ENCODE measurements at places on chromosomes 1 and 21.

DNA sequence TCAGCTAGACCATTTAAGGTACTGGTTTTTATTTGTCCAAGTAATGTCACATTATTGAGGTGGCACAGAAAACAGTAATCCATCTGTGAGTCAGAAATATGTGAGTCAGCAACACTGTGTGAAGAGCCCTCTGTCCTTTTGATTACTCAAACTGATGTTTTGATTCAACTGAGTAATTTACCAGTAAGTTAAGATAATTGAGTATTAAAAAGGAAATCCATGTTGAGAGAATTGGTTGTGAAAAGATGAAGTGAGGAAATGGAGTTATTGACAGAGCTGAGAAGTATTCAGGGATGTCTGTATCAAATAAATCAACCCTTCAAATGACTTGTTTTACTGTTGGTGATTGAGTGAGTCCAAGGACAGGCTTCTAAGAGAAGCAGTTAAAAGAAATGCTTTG lies 302.7 kb upstream of the SGIP1 start:
- DNase-seq, result no peak

DNA sequence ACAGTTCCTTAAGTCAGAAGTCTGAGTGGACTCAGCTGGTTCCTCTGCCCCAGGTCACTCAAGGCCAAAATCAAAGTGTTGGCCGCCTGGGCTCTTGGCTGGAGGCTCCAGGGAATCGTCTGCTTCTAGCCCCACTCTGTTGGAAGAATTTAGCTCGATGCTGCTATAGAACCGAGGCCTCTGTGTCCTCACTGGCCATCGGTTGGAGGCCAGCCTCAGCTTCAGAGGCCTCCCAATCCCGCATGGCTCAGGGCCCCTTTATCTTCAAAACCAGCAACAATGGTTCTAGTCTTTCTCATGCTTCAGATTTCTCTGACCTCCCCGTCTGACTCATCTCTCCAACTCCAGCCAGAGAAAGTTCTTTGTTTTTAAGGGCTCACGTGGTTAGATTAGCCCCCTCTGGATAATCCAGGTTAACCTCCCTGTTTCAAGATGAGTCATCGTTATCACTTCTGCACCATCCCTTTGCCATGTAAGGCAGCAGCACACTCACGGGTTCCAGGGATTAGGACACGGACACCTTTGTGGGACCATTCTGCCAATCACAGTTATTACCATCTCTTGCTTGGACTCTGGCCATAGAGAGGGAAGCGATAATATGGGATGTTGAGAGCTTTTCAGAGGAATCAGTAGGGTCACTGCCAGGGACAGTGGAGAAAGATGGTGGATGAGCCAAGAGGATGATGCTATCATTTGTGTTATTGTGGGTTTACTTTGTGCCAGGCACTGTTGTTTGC lies 13.6 kb downstream of the FHAD1 start:
- no peak for DNase-seq

- no peak for DNase-seq
Measured at GRCh38 chr1:230068952-230069684, 2.1 kb downstream of the GALNT2 start.

GRCh38 chr1:180171691-180172090 lies 17.0 kb downstream of the QSOX1 start:
- DNase-seq, result no peak

DNA sequence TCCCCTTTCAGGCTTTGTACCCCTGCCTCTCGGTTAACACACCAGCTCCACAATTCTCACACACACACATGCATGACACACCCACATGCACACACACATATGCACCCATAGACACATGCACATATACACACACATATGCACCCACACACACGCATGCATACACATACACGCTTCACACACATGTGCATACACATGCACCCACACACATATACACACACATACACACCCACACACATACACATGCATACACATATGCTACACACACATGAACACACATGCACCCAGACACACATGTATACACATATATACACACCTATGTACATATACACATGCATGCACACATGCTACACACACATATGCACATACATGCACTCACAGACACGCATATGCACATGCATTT lies 61.7 kb upstream of the SLC25A33 start:
- DNase-seq, result no peak

DNA sequence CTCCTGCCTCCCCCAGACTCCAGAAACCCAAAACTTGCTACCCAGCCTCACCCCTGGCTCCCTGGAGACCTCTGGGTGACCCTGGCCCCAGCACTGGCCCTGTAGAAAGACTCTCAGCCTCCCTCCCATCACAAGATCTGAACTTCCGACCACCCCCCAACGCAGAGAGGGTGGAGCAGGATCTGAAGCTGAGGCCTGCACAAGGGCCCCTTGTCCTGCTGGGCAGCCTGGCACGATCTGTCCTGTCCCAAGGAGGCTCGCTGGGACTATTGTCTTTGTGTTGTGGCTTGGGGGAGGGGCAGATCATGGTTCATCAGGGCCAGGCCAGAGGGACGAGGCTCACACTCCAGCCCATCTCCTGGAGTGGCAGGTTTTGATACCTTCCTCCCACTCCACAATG lies 20.0 kb downstream of the PHLDA3 start:
- DNase-seq, result no peak

- no peak for DNase-seq
Measured at GRCh38 chr1:159949123-159949522, 3.7 kb upstream of the IGSF9 start.

DNA sequence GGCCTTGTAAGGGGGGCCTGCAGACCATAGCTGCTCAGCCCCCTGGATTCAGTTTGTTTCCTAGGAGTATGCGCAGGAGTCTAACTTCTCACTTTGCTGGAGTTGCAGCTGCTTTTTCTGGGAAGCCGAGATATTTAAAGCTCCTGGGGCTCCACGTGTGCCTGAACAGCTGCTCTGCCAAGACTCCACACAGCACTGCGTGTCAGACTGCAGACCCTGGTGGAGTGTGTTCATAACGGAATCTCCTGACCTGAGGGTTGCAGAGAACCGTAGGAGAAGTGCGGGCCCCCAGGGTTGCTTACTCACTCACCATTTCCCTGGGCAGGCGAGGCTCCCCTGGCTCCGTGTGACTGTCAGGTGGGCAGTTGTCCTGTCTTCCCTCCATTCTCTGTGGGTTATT lies 474.3 kb upstream of the TMPRSS15 start:
- DNase-seq, result no peak

DNA sequence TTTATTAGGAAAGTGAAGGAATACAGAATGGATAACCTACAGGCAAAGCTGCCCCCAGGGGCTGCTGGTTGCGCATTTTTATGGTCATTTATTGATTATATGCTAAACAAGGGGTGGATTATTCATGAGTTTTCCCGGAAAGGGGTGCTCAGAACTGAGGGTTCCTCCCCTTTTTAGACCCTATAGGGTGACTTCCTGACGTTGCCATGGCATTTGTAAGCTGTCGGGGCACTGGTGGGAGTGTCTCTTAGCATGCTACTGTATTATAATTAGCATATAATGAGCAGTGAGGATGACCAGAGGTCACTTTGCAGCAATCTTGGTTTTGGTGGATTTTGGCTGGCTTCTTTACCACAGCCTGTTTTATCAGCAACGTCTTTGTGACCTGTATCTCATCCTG lies 5.9 kb upstream of the ASAP3 start:
- no peak for DNase-seq

DNA sequence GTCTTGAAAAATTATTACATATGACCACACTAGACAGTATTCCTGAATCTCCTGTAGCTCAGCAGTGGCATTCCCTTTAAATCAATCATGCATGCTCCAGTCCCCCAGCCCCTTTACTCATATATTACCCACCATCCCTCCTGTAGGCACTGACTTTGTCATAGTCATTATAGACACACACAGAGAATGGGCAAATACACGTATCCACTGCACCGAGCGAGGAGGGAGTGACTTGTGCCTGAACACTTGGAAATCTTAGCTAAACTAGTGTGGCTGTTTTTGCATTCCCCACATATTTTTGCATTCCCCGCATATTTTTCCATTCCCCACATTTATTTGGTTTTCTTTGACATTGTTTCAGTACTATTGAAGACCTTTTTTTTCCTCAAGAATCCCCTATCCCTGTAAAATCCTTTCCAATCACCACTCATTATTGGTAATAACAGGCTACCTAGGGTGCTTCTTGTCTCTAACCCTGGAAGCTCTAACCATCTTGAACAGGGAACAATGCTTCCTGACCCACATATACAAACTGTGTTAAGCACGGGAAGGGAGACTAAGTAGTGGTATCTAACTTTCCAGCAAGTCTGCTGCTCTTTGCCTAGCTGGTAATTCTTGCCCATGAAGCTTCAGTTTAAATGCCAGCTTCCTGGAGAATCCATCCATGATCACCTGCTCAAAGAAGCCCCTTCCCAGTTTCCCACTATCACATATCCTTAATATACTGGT lies 534.4 kb upstream of the CAMK1G start:
- DNase-seq, result no peak

GRCh38 chr1:172697534-172698002 lies 38.7 kb downstream of the FASLG start:
- DNase-seq, result no peak

DNA sequence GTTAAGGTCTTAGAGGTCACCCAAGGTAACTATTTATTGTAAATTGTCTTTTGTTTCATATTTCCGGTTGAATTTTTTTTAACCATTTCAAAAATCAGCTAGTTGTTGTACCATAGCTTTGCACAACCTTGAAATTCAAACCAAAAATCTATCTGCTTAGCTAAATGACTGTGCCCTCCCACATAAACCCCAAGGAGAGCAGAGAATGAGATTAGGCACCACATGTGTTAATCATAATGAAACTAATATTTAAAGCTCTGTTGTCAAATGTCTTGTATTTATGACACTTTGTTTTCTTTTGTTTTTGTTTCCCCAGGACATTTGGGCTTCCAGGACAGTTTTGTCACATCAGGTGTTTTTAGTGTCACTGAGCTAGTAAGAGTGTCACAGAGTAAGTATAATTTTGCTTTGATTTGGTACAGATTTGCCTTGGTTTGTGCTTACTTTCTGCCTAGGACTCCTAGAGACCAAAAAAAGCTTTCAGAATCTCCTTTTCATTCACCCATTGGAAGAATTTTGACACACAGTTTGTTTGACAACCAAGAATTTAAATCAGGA lies 249.9 kb downstream of the NFIA start:
- DNase-seq, result no peak

- DNase-seq, result no peak
Measured at GRCh38 chr1:74822851-74823401, 90.0 kb downstream of the TYW3 start.

DNA sequence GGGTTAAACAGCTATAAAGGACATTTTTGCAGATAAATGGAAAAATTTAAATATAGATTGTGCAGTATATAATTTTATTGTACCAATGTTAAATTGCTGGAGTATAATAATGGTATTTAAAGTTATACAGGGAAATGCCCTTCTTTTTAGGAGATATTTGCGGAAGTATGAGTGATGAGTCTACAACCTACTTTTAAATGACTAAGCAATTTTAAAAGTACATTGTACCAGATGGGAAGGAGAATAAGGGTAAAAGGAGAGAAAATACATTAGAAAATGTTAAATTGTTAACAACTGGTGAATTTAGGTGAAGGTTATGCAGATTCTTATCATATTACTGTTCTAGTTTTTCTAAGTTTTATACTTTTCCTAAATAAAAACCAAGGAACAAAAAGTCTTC lies 91.8 kb downstream of the ZZZ3 start:
- no peak for DNase-seq
